ENCODE measurements at places on chromosomes 2 and 18.

DNA sequence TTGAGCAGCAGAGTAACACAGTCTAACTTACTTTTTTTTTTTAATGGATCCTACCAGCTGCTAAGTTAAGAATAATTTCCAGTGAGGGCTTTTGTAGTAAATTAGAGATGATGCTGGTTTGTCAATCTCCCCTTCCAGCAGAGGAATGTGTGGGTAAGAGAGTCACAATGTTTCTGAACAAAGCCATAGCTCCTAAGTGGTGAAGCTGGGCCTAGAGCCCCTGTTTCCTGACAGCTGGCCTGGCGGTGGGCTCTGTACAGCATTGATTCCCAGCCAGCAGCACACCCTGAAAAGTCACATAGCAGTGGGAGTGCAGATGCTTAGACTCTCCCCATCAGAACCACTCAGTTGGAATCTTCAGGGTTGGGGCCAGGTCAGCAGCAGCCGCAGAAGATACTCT, 24.4 kb downstream of the CAPG start:
- no peak for DNase-seq

DNA sequence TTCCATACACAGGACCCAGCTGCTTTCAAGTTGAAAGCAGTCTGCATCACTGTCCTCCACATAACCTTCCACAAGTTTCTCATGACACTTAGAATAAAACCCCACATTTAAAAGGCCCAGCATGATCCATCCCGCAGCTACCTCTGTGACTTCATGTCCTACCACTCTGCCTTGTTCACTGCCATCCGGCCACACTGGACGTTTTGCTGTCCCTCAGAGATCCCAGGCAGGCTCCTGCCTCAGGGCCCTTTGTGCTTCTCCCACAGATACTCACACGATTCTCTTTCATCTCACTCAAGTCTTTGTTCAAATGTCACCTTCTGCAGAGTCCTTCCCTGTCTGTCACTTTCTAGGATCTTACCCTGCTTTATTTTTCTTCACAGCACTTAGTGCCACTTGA, 232.9 kb upstream of the BOD1L2 start:
- no peak for DNase-seq

- DNase-seq, result no peak
These were observed 172.7 kb upstream of the NOL4 start for GRCh38 chr18:34397286-34397896.

DNA sequence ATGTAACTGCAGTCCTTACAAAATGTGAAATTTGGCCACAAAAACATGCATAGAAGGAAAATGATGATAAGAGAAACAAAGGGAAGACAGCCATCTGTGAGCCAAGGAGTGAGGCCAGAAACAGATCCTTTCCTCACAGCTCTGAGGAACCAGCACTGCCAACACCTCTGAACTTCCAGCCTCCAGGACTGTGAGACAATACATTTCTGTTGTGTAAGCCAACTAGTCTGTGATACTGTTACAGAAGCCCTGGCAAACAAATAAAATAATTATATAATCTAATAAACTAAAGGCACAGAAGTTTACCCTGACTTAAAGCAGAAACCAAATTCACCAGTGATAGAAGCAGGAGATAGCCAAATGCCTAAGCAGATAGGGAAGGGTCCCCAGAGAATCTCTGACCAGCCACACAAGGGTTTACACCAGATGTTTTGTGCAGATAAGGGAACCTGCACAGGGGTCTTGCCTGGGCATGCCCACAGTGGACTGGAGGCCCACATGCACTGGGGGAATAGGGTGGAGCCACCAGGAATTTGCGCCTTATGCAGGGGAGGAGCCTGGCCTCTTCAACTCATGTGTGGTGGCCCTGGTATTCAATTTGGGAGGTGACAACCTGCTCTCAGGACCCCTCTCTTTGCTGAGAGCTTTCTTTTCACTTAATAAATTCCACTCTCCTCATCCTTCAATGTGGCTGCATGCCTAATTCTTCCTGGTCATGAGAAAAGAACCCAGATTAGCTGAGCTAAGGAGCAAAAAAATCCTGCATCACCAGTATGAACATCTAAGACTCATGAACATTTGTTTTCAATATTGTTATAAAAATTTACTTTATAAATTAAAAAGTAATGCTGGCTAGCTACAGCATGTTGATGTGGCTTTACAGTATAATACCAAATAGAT, 3.8 kb upstream of the GCC2 start:
- DNase-seq, result no peak

GRCh38 chr18:28468901-28469300, 292.0 kb upstream of the CDH2 start:
- DNase-seq, result no peak

- no peak for DNase-seq
These were observed 31.9 kb downstream of the ACKR3 start for GRCh38 chr2:236601316-236602202.

GRCh38 chr2:220185766-220186305, 558.4 kb downstream of the SLC4A3 start:
- DNase-seq, result no peak

DNA sequence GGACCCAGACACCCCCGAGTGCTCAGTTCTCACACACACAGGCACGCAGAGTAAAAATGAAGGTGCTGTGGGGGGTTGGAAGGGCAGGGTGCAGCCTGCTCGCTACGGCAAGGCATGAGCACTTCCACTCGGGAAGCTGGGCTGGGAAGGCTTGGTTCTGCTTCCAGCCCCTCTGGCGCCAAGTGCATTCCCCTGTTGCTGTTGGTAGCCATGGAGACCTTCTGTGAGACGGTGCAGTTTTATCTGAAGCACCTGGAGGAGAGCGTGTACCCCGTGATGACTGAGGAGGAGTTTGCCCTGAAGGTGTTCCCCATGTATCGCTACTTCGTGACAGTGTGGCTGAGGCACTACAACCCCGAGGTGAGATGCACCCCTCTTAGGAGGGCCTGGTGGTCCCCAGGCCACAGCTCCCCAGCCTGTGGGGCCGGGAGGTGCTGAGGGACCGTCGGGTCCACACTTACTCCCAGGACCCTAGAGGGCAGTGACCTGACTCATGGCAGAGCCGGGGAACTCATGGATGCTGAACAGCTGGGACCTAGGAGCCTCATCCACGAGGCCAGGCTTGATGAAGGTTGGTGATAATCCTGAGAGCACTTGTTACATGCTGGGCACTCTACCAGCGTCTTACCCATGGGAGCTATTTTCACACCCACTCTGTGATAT, 15.5 kb downstream of the MROH2A start:
- no peak for DNase-seq

DNA sequence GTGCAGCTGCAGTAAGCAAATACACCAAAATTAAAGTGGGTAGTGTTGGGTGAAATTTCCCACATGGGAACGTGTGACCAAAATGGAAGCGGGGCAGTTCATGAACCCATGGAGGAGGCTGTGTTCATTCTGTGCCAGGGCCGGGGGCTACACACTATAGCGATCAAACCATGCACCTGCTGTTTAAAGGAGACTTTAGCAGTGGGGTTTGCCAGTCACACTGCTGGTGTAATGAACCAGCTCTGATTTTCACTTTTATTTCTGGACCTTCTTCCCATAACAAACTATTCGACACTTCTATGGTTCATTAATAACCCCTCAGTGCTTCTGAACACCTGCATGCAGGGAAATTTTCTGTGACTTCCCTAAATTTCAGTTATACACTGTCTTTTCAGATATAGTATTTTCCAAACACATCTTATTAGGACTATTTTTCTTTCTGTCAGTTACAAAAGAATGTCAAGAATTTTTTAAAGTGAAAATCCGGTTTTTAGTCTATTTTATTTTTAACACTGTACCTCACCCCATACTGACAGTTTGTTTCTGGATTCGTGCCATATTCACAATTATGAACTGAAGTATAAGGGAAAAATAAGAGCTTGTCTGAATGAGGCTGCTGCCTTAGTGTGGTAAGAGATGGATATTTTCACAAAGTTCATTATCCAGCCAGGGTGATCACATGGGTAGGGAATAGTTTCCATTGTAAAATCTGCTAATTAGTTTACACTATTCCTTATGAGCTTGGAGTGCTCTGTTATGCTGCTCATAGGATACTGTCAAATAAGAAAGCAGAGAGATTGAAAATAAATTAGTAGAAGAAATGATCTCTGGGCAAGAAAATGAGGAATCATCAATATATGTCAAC, 111.3 kb upstream of the CAVIN2 start:
- no peak for DNase-seq

DNA sequence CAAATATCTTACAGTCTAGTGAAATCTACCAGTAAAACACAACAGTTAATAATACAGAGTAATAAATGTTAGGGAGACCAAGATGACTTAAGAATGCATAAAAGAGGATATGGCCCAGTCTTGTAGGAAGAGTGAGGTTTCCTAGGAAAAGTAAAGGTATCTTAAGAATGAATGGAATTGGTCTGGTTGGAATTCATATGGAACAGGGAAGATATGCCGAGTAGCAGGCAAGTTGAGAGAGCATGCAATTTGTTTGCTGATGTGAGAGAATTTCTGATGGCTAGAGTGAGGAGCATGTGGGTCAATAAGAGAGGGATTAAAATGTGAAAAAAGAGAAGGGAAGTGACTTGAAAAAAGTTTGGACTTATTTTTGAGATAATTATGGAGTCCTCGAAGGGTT, 512.9 kb upstream of the ZEB2 start:
- no peak for DNase-seq

DNA sequence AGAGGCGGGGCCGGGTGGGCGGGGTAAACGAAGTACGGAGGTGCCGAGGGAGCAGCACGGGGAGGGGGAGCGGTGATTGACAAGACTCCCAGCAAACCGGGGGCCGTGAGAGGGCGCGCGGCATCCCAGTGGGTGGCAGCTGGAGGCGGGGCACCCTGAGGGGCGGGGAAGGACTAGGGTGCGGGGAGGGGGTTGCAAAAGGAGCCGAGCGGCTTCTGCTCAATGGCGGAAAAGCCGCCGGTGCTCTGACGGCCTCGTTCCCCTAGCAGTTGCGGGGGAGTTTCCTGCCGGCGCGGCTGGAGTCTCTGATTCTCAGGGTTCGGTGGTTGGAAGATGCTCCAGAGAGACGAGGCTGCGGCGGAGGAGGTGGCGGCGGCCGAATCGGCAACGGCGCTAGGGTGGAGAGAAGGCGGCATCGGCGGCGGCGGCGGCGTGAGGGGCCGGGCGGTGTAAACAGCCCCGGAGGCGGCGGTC, at the start of gene PPM1B:
Gene PPM1B, plus strand, starts transcription at position 195 of the 474 bp plus-strand sequence. CDS start 32,325 bp downstream, outside the sequence.
- DNase-seq, result peak; percentile 100

DNA sequence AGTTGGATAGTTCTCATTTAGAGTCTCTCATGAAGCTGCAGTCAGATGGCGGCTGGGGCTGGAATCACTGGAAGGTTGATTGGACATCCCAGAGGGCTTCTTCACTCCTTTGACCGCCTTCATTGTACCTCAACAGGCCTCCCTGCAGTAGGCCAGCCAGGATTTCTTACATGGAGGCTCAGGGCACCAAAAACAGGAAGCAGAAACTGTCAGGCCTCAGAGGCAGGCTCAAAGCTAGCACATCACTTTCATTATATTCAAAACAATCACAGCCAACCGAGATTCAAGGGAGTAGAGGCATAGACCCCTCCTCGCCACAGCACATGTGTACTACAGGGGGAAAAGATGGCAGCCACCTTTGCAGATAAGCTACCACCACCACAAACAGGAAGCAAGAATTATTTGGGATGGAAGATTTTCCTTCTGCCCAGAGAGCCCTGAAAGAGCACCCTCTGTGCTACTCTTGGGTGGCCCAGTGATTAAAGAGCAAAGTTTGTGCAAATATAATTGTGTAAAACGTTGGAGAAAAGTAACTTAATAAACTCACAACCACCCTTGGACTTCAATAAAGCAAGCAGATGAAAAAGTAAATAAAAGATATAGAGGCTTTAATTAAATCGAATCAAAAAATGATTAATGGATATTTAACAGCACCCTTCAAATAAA, 155.3 kb downstream of the GFPT1 start:
- DNase-seq, result no peak

- no peak for DNase-seq
These were observed 258.8 kb downstream of the DLGAP1 start for GRCh38 chr18:4196351-4196750.

- DNase-seq, result no peak
These were observed 244.1 kb downstream of the LPIN1 start for GRCh38 chr2:11990576-11990975.

- no peak for DNase-seq
These were observed 70.2 kb downstream of the HRH4 start for GRCh38 chr18:24530630-24531111.

DNA sequence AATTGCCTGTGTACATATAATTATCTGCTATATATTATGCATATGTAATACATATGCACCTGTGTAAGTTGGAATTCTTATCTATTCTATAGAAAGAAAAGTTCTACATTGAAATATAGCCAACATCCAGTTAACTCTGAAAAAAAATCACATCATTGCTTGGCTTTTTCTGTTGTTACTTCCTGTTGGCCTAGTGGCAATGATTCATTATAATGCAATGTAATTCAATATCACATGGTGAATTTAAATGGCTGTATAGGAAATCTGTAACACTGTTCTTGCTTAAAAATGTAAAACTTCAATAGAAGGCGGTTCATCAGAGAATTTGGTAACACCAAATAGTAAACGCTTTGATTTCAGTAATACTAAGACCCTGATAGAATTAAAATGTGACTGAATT, 44.5 kb upstream of the MAP4K3 start:
- no peak for DNase-seq

- DNase-seq, result no peak
These were observed 206.5 kb downstream of the SETBP1 start for GRCh38 chr18:44887227-44887631.

GRCh38 chr18:6561862-6562291, 147.2 kb upstream of the L3MBTL4 start:
- DNase-seq, result no peak

GRCh38 chr2:236334122-236334876, 70.1 kb upstream of the ASB18 start:
- no peak for DNase-seq

- DNase-seq, result no peak
These were observed 1.1 kb upstream of the ZSCAN30 start for GRCh38 chr18:35291166-35291565.

- no peak for DNase-seq
These were observed 673.1 kb upstream of the VRK2 start for GRCh38 chr2:57373530-57373929.

DNA sequence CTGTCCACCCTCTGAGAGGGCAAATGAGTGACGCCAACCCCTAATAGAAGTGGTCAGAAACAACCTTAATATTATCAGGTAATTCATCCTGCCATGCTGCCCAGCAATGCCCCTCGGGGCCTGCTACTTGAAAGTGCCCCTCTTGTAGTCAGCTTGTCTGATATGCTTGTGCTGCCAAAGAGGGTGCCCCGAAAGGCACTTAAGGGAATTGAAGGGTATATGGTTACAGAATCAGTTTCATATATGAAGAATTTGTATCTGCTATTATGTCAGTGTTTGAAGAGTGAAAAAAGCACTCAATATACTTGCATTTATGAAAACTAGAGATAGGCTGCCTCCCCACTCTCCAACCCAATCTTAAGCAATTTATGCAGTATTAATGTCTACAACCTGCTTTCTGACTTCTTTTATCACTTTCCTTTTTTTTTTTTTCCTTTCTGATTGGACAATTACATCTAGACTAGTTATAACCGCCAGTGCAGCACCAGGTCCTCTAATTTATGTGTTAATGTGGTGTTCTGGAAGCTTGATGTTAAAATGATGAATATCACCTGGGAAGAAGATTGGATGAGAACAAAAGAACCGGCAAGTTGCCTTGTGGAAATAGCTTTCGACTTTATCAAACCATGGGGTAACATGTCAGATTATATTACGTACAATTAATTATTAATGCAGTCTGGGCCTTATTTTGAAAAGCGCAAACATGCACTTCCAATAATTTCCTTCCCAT, 646.9 kb upstream of the ACVR2A start:
- DNase-seq, result no peak

- DNase-seq, result no peak
These were observed 39.1 kb upstream of the BZW1 start for GRCh38 chr2:200772620-200773019.
